Epithelial cell of proximal tubule (primary cell): ENCODE measurements at places on chromosomes 16 and 17.

- DNase-seq, result no peak
Observed at GRCh38 chr17:63809970-63810369, 17.3 kb upstream of the PSMC5 start.

DNA sequence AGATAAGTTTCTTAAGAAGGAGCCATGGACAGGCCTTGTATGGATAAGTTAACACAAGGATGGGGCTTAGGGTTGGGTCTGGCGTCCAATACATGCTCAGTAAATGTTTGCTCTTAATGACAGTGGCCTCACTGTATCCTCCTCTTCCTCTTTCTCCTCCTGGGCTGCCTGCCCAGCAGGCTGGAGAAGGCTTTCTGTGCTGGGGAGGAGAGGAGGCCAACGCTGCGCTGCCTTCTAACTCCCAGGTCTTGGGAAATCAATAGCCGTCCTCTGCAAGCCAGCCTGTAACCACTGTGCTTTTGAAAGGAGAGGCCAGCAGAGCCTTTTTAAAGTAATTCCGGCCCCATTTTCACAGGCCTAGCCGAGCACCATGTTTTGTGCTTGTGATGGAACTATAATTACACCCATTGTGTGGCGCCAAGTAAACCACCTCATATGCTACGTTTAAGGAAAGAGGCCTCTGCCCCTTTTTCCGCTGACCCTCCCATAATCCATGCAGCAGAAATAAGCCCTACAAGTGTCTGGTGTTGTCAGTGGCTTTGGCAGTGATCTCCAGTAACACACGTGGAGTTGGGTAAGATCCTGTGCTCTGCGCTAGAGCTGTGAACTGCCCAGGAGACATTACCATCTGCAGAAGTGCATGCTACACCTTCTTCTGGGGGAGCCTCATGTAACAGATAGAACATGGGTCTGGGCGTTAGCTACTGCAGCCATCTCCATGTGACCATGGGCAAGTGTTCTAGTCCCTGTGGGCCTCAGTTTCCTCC is 368.2 kb downstream of the SNX29 start:
- no peak for DNase-seq

DNA sequence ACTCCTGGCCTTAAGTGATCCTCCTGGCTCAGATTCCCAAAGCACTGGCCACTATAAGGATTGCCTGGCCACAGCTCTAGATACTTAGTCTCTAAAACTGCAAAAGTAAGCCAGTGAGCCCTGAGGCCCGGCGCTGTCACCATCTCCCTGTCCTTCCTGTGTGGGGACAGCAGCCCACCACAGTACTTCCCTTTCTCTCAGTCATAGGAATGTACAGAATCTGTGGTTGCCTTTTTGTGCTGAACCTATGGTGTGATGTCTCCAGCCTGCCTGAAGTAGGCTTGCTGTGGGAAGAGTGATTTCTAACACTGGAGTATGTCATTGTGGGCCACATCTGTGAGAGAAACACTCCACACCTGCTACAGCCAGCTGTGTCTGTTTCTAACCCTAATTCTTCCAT is 24.7 kb downstream of the NTAN1 start:
- DNase-seq, result no peak

- no peak for DNase-seq
Observed at GRCh38 chr17:2095536-2095910, 40.6 kb downstream of the HIC1 start.

- DNase-seq, result no peak
Observed at GRCh38 chr17:65054602-65055001, 1.9 kb downstream of the GNA13 start.

GRCh38 chr16:77840673-77841501 is 52.5 kb downstream of the VAT1L start:
- DNase-seq, result no peak
